T-helper 17 cell (primary cell): ENCODE measurements at places on chromosomes 3 and 15.

DNA sequence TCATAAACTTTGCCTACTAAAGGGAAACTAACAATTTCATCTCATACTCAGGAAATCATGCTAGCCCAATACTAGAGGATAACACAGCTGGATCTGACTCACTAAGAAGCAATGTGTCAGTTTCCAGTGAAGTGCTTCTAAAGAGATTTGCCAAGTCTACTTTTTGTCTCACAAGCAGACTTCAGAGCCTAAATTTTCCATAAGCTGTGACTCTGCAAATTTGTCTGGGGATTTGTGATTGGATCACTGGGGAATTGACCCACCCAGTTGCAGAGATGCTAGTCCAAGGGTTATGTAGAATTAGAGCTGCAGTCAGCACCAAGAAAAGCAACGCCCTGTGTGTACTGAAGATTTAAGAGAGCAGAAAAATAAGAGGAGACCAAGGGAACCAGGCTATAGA is 647.1 kb downstream of the NTRK3 start:
- DNase-seq, result no peak

GRCh38 chr15:82538961-82539690 is 1.1 kb downstream of the RPS17 start:
- no peak for DNase-seq

GRCh38 chr3:75886971-75887526 is 101.7 kb upstream of the ZNF717 start:
- no peak for DNase-seq

DNA sequence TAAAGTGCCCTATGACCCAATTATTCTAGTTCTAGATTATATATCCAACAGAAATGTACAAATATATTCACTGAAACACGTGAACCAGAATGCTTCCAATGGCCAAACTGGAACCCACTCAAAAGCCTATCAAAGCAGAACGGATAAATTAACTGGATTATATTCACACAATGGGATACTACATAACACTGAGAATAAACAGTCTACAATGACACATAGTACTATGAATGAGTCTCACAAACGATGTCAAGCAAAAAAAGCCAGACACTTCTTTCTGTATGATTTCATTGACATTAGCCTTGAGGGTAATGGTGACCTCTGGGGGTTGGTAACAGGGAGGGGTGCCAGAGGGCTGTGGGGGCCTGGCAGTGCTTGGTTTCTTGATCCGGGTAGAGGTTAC is 50.9 kb upstream of the HACD2 start:
- no peak for DNase-seq

DNA sequence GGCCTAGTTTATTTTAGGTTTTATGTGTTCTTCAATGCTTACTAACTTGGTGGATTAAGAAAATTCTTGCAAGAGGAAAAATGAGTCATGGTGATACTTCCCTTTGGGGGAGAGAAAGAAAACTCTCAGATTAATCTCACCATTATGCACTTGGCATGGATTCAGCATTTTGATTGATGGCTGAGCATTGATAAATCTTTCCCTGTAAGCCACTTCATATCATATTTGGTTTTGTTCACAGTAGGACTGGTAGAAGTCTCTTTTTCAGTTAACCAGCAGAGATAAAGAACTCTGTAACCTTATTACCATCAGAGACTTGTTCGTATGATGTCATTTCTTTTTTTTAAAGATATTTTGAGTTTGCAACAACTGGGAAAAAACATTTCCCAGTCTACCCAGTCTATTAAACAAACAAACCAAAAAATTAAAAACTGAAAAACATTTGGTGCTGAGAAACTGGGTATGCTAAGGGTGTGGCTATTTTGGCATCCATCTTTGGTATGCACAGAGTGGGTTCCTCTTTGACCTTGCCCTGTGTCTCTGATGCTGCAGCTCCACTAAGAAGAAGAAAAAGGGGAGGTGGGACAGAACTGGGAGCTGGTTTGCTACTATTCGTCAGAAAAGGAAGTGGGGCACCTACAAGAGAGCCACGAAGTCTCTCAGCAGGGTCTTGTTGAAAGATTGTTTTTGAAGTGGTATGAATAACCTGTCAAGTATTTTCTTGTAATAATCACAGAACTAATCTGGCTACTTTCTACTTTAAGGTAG is 17.2 kb downstream of the TMOD3 start:
- DNase-seq, result no peak

DNA sequence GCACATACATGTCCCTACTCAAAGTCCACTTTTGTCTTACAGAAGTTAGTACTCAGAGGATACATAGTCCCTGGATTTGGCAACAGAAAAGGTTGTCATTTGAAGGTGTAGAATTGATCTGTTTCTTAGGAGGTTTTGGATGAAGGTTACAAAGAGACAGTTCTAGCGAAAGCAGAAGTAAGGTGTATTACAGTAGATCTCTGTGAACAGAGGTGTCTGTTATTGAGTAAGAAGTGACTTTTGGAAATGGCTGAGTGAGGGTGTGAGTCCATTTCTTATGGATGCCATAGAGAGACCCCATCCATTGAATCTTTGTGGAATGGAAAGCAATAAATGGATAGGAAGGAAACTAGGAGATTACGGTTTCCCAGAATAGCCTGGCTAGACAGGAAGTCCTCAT is 5.6 kb downstream of the ZNF662 start:
- DNase-seq, result no peak

DNA sequence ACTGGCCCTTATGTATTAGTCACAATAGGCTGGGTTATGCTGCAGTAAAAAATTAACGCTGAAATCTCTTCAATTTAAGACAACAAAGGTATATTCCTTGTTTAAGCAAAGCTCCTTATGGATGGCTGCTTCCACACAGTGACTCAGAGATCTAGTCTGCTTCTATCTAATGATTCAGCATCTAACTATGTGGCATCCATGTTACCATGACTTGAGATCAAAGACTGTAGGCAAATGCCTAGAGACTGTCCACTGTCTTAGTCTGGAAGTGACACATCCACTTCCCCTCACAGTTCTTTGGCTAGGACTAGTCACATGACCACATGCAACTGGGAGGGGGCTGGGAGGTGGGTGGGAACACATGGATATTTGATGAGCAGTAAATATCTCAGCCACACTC is 61.3 kb upstream of the PSMD6 start:
- no peak for DNase-seq

DNA sequence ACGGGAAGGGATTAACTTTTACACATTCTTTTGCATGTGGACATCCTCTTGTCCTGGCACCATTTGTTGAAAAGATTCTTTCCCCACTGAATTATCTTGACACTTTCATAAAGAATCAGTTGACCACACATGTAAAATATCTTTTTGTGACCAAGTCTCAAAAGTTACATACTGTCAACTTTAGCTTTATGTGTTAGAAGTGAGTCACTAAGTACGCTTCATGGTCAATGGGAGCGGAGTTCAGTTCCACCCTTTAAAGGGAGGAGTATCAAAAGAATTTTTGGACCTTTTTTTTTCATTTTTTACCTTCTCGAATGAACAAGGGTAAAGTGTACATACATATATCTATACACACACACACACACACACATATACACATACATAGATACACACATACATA is 35.4 kb downstream of the MAPK6 start:
- no peak for DNase-seq

- no peak for DNase-seq
Measured at GRCh38 chr3:17077606-17078005, 192.9 kb downstream of the PLCL2 start.

DNA sequence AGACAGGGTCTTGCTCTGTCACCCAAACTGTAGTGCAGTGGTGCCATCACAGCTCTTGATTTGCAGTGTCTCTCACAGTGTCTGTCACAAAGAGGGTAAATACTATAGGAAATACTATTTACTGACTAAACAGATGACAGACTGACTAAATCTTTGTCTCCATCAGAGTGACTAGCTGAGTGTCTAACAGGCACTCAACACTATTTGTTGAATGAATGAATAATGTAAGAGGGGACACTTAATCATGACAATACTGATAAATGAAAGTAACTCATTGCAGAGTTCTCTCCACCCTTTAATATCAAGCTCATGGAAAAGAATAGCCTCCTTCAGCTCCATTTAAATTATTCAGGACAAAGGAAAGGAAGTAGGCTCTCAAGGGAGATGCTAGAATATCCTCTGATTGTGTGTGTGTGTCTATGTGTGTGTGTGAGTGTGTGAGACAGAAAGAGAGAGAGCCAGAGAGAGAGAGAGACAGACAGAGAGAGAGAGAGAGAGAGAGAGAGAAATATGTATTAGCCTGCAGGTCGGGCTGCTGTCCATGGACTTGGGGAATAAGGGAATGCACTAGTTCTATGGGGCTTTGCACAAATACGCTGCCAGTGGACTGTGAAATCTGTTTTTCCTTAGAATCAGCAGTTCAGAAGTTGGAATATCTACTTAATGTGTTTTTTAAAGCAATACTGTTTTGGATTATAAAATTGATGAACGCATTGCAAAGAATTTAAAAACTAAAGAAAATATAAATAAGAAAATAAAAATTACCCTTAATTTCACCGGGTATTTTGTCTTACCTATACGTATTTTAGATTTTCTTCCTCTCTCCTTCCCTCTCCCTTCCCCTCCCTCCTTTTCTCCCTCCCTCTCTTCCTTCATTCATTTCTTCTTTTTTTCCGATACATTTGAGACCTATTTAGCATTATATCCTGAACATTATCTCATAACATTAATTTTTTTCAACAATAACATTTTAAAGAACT is 132.9 kb upstream of the LRIG1 start:
- no peak for DNase-seq

DNA sequence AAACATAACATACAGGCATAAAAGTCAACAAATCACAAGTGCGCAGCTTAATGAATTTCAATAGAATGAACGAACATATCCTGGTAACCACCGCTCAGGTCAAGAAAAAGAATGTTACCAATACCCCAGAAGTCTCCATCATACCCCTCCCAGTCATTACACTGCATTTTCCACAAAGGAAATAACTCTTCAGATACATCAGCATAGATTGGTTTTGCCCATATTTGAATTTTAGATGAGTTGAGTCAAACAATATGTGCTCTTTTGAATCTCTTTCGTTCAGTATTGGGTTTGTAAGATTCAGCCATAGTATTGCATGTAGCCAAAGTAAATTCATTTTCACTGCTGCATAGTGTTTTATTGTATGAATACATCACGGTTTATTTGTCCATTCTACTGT is 6.2 kb upstream of the RAB6B start:
- no peak for DNase-seq

- no peak for DNase-seq
Measured at GRCh38 chr3:37819591-37819990, 42.1 kb upstream of the CTDSPL start.

GRCh38 chr15:57731530-57732103 is 25.1 kb downstream of the POLR2M start:
- no peak for DNase-seq
